CD14-positive monocyte (primary cell): ENCODE measurements at places on chromosomes 16 and 17.

GRCh38 chr17:79651761-79652160, 40.9 kb upstream of the RBFOX3 start:
- no peak for DNase-seq

DNA sequence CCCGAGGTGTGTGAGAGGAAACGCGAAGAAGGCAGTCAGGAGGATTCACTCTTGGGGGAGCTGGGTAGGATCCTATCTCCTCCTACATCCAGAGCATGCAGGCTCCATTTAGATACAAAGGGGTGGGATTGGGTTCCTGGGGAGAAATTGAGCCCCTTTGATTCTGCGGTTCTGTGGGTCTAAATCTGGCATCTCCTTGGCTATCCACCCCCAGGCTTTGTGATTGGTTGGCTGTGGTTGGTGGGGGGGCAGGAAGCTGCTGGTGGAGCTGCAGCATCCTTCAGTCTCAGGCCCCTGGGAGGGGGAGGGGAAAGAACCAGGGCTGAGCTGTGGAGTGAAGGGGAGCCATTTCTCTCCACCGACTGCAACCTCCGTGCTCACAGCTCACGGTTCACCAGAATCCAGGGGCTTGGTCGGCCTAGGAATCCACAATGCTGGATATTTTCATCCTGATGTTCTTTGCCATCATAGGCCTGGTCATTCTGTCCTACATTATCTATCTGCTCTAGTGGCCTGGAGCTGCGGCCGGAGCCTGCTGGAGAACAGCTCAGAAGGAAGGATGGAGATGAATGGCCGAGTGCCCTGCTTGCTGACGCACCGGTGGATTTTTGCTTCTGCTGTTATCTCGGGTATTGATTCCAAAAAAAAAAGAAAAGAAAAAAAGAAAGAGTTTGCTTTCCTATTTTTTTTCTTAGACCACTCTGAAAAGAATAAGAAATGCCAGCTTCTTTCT, at the start of gene LASP1NB:
Gene LASP1NB (plus strand): TSS at position 352 of the 733 bp plus-strand sequence.
- no peak for DNase-seq

DNA sequence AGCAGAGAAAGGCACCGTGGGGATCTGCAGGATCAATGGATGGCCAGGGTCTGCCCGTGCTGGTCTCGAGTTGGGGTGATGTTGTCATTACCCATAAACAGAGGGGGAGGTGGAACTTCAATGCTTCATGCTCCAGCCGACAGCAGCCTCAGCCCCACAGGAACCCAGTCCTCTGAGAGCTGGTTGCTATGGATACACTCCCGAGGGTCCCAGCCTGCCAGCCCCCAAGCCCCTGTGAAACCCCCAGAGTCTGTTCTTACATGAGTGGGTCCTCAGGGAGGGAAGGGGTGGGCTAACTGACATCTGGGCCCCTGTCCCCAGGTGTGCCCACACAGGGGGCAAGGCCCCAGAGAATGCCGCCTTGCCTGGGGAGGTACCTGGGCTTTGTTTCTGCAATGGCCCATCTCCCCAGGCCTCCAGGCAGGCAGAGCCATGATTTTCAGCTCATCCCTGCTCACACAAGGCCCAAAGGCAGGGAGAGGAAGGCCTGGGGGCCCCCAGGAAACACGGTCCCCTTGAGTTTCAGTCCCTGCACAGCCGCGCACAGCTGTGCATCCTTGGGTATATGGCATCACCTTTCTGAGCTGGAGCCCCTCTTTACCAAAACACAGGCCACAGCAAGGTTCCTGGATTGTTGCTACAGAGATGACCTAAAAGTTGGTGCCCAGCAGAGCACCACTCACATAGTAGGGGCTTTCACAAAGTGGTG, 223.7 kb downstream of the ZNF423 start:
- DNase-seq: no peak

DNA sequence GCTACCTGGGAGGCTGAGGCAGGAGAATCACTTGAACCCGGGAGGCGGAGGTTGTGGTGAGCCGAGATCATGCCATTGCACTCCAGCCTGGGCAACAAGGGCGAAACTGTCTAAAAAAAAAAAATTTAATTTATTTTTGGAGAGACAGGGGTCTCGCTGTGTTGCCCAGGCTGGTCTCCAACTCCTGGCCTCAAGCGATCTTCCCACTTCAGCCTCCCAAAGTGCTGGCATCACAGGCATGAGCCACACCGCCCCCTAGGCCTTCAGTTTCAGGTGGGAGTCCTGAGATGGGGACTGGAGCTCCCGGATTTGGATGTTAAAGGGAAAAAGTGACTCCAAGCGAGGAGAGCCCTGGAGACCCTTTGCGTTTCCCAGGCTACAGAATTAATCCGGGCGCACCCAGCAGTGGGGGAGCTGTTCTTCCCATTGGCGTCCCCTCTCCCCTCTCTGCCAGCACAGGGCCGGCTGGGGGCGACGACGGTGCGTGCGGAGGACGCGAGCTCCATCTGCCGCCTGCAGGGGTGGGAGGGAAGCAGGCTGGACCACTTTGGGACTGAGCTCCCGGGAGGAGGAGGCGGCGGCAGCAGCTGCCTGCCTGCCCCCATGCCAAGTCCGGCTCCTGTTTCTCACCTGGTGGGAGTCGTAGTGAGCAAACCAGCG, 49.3 kb upstream of the USP7 start:
- DNase-seq: no peak

DNA sequence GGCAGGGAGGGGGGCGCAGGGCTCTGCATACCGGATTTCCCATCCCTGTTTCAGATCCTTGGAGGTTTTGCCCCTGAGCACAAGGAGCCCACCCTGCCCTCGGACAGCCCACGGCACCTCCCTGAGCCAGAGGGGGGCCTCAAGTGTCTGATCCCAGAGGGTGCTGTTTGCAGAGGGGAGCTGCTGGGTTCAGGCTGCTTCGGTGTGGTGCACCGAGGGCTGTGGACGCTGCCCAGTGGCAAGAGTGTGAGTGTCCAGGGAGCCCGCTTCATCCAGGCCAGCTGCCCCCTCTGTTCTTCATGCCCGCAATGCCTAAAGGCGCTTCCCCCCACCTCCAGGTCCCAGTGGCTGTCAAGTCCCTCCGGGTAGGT, 2.5 kb downstream of the TNK1 start:
- DNase-seq: no peak

DNA sequence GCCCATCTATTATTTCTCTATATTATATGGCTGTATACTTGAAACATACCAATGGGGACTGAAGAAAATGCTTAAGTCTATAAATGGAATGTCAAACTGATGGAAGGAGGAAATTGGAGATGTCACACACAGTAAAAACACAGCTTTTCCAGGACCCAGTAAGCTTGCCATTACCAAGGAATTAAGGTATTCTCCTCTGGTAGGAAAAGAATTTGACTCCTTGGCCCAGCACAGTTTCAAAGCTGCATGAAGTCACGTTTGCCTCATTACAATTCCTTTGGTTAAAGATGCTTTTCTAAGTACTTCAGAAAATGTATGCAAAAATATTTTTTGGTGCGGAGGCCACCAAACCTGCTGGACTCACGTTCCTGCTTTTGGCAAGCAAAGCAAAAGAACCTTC, 48.5 kb downstream of the CDH13 start:
- DNase-seq: no peak

DNA sequence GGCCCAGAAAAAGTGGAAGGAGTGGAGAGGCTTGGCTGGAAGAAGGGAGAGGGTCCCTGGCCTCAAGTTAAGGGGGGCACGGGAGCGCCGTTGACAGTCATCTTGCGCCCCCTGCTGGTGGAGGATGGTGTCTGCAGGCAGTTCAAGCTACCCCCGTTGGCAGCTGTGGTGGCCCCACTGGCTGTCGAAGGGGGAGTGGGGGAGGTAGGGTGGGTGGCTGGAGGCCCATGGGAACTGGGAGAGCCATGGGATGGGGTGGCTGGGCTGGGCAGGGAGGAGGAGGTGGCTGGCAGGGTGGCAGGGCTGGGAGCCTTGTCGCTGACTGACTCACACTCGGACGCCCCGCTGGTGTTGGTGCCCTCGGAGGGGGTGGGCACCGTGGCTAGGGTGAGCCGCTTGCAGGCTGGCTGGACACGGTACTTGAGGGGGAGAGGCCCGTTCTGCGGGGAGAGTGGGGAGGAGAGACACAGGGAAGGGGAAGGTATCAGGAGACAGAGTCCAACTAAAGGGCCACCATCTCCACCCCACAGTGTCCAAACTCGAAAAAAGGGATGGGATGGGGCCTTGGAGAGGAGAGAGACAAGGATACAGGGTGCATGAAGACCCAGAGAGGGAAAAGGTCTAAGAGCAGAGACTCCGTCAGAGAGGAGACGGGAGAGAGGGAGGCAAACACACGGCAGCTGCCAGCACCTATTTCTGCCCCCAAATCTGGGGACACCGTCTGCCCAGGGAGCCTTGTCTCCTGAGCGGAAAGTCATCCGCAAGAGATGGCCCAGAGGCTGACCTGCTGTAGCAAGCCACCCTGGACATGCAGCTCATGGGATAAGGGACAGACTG, 5.2 kb downstream of the CISD3 start:
- DNase-seq: peak; percentile 35

GRCh38 chr16:89549007-89549700, 11.3 kb upstream of the RPL13 start:
- no peak for DNase-seq

GRCh38 chr17:3754458-3755334, 31.0 kb downstream of the HASPIN start:
- peak; percentile 47 for DNase-seq

- DNase-seq: no peak
Measured at GRCh38 chr17:4329838-4330237, 36.6 kb downstream of the UBE2G1 start.

DNA sequence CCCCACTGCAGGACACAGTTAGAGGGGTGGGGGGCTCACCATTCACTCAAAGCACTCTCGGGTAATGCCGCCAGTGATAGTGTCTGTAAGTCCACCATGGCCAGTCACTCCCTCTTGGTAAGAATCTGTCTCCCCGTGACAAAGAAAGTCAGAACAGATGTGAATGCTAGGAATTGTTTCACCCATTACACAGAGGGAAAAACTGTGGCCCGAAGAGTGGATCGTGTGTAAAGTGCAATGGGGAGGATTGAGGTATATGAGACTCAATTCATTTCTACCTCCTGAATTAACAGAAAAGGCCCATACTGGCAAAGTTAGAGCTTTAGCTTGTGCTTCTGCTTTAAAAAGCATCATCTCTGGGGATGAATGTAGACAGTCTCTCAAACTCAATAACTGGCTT, 17.5 kb upstream of the SLC6A2 start:
- DNase-seq: no peak

DNA sequence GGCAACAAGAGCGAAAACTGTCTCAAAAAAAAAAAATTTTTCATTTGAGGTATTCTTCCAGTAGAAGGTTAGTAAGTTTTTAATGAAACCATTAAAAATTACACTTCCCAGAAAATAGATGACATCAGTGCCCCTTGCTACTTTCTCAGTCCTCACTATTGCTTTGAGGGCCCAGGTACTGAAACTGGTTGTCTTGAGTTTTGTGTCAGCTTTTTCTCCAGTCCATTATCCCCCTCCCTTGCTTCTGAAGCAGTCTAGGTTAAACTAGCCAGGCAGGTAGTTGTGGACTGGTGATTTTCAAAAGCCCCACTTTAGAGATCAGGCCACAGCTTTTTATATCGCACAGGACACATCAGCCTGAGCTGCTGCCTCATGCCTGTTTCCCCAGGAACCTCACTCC, 10.9 kb downstream of the SMCR8 start:
- DNase-seq: no peak

DNA sequence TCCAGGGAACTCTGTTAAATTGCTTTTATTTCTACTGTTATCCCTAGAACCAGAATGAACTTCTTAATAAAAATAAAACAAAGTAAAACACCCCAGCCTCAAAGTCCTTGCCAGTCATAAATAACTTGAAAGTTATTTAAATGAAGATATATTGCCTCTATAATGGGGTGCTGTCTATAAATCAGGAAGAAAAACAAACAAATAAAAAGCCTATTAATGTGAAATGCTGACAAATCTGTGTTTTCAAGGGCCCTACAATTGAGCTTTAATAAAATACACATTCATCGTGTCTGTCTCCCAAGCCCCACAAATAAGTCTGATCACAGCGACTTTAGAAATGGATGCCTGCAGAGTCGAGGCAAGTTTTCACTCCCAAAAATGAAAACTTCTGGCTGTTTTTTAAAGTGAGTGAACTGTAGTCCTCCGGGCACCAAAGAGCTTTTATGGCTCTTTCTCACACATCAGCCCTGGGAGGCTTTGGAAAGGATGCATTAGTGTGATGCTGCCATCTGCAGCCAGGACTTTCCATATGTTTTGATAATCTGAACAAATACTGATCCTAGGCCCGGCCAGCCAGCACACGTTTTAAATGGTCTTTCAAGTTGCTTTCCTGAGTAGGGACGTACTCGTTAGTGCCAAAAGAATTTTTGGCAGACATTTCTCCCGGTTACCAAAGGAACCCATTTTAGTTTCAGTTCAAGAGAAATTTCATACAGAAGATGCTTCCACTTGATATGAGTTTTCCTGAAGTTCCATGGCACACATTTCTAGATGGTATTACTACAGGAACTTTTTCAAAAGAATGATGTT, 16.3 kb downstream of the NACA2 start:
- no peak for DNase-seq

DNA sequence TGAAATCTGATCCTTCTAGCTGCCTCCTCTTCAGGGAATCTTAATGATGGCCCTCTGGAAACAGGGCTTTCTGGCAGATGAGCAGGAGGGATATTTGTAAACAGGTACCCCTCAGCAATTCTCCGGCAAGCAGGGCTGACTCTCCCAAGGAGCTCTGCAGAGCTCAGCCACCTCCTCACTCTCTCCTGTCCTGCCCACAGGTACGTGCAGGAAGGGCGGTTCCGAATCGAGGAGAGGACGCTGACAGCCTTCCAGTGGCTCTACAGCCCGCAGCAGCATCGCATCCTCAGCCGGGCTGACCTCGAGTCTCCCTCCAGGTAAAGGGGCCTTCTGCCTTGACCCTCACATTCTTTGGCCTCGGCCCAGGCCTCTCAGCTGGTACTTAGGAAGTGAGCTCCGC, 20.7 kb upstream of the CCDC92B start:
- no peak for DNase-seq

DNA sequence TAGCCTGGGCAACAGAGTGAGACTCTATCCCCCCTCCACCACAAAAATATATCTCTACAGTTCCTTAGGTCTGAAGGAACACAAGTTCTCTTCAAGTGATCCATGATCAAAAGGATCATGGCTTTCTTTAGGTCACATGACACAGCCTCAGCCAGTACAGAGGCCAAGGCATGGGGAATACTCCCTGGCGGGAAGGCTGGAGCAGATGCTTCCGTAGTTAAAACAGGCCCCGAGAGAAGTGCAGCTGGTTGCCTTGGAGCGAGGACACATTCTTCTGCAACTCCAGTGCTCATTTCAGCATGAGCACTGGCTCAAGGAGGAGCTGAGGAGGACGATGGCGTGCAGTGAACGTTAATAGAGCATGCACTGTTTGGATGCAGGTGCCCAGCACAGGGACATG, 13.5 kb downstream of the CDIP1 start:
- DNase-seq: no peak
